ENCODE measurements at places on chromosomes 1 and 21.

DNA sequence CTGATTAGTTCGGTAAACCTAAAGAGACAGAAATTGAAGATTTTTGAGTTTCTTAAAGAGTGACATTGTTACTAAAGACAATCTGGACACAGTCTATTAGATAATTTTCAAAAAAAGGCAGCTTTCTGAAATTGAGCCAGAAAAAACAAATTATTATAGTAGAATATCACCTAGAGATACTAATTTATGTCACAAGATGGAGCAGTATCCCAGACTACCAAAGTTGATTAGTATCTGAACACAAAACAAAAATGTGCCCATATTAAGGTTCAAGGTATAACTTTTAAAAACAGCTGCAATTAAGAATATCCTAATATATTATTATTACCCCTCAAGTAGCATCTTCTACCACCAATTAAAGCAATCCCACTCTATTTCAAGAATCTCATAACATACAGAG lies 40.5 kb upstream of the SYT2 start:
- no peak for DNase-seq

- DNase-seq: no peak
Measured at GRCh38 chr1:178652506-178653490, 72.2 kb upstream of the RALGPS2 start.

- DNase-seq: no peak
Measured at GRCh38 chr1:76881762-76882161, 14.5 kb downstream of the ST6GALNAC5 start.

DNA sequence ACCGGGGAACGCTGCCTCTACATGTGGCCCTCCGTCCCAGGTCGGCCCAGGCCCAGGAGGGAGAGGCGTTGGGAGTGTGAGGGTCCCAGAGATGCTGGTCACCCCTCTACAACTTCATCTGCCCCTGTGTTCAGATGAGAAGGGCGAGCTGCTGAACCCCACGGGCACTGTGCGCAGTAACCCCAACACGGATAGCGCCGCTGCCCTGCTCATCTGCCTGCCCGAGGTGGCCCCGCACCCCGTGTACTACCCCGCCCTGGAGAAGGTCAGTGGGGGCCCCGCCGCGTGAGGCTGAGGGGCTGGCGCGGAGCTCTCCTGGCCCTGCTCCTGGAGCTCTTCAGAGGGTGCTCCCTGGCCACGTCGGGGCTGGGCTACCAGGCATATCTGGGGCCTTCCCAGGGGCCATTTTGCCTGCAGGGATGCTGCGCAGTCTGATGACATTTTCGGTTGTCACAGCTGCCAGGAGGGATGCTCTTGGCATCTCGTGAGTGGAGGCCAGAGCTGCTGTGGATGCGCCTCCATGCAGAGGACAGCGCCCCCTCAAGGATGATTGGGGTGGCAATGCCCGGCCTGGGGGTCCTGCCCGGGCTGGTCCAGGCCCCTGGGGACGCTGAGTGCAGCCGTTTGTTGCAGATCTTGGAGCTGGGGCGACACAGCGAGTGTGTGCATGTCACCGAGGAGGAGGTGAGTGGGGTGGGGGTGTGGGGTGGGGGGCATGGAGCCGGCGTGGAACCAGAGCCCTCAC lies 68.6 kb downstream of the PIK3CD start:
- DNase-seq: no peak

GRCh38 chr1:11273595-11274234 lies 717 bp downstream of the UBIAD1 start:
- no peak for DNase-seq

GRCh38 chr1:58082596-58082995 lies 463.9 kb downstream of the OMA1 start:
- no peak for DNase-seq

- peak; percentile 11 for DNase-seq
Measured at GRCh38 chr1:10402729-10403274, 3.9 kb downstream of the PGD start.

DNA sequence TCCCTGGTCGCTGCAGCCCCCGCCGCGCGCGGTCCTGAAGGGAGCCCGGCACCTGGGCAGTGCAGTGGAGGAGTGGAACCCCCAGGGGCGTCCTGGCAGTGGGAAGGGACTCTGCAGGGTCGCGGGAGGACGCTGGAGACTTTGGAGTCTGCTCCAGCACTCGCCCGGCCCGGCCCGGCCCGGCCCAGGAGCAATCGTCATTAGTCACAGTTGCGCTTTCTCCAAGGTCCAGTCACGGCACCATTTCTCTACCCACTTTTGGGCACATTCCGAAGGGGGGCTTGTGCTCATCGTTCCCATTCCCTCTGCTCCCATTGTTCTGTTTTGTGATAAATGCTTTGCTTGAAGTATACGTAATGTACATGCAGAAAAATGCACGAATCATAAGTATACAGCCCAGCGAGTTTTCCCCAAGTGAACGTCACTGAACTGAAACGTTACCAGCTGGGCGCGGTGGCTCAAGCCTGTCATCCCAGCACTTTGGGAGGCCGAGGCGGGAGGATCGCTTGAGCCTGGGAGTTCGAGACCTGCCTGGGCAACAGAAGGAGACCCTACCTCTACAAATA lies 999 bp downstream of the THAP3 start:
- DNase-seq: peak; percentile 25

DNA sequence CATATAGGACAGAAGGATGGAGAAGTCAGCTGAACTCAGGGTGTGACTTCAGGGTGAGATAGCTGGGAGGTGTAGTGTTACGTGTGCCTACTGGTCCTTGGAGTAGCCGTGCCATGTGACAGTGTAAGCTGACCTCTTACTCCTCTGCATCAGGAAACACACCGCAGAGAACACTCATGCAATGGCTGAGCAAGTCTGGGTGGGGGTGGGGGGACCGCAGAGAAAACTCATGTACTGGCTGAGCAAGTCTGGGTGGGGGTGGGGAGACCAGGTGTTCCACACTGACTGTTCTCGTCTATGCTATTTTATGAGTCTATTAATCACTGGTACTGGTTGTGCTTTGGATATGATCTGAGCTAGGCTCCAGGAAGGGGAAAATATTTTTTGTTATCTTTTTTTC lies 233.1 kb downstream of the PAPPA2 start:
- DNase-seq: no peak

GRCh38 chr1:112628516-112628915 lies 8.9 kb downstream of the CAPZA1 start:
- DNase-seq: no peak

- DNase-seq: no peak
Measured at GRCh38 chr1:18738126-18738525, 107.5 kb downstream of the PAX7 start.

DNA sequence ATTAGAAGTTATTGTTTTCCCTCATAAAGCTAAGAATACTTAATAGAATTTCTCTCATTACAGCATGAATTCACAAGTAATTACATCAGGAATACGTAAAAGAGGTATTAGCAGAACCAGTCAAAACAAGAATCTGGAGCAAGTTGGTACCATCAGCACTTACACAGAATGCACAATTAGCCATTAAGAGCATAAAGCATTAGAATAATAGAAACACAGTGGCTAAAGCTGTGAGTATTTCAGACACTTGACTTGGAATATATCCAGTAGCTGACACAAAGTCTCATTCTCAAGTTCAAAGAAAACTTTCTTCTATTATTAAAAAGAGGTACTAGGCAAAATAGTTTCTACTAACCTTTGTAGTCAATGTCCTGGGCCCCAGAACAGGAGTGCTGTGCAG lies 49.6 kb downstream of the KRTAP19-8 start:
- no peak for DNase-seq

GRCh38 chr1:195733826-195734225 lies 874.4 kb downstream of the KCNT2 start:
- DNase-seq: peak; percentile 4

DNA sequence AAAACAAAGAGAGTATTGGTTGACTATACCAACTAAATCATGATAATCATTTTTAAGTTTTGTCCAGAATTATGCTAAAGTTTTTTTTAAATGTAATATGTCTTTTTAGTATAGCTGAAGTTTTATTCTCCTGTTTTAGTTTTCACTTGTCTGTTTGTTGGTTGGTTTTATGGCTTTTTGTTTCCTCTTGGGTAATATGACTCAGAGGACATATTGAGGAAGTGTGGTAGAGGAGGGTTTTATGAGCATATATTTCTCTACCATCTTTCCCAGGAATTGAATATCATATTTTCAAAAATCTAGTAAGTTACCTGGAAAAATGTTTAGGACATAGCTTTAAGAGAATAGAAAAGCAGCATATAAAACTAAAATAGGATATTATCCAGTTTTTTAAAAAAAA lies 68.6 kb upstream of the MCOLN3 start:
- DNase-seq: no peak

DNA sequence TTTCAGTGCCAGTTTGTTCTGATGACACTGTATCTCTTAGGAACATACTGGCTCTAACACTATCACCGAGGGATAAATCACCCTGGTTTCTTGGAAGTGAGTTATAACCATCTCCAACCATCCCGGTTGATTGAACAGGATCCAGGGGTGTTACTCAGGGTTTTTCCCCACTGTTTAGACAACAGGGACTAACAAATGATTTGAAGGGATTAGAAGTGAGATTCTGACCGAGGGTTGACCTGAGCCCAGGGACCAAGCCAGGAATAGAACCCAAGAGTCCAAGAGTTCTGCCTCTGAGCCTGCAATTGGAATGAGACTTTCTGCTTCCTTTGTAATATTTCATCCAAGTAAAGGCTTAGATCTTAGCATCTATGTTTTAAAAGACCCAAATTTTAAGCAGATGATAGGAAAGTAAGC lies 154.0 kb downstream of the DHRS3 start:
- DNase-seq: no peak

GRCh38 chr1:234628089-234628488 lies 18.1 kb upstream of the IRF2BP2 start:
- peak; percentile 19 for DNase-seq

- peak; percentile 56 for DNase-seq
Measured at GRCh38 chr1:66732407-66733166, 19.7 kb upstream of the DYNLT5 start.

DNA sequence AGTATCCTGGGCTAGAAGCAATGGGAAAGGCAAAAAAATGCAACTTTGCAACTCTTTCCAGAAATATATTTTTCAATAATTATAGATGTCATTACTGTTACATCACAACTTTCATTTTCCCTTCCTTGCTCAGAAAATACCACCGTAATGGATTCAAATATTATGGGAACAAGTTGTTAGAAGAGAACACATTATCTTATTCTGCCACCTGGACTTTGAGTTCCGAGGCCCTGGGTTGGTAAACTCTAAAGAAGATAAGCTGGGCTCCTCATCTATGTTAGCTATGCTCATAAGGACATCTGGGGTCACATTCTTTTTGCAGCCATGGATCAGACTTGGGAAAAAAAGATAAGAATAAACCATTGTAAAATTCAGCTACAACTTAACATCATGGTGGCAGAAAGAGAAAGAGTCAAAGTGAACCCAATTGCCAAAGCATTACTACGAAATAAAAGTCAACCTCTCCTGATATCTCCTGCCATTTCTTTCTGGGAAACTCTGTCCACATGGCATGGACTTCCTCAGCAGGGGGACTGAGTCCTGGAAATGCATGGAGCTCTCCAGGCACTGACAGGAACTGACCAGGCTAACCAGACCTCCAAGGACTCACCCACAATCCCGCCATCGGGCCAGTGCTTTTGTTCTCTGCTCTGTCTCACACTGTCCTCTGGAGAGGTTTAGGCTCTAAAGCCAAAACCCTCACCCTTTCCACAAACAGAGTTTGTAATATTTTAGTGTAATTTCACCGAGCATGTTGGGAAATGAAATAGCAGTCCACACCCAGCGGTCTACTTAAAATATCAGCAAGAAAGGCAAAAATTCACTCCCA lies 499.1 kb upstream of the RUNX1 start:
- no peak for DNase-seq

GRCh38 chr1:48617252-48617651 lies 145.2 kb upstream of the SPATA6 start:
- no peak for DNase-seq

DNA sequence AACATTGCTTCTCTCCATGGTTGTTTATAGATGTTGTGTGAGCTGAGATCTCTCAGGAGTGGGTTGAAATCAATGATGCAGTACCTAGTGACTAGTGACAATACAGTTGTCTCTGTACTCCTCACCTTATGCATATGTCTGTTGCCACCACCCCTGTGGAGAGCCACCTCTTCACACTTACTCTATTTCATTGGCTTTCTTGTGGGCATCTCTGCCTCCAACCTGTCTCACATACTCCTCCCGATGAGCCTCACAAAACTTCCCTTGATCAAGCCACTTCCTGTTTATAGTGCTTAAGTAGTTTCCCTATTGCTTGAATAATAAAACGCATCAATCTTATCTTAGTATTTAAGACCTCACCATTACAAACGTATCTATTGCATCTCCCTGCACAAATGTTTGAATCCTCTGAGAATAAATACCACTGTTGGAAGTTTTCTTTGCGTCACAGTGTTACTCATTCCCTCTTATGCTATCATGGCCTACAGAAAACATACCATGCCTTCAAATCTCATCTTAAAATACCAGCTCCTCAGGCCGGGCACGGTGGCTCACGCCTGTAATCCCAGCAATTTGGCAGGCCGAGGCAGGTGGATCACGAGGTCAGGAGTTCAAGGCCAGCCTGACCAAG lies 54.7 kb upstream of the GREM2 start:
- no peak for DNase-seq

- no peak for DNase-seq
Measured at GRCh38 chr1:116291024-116291423, 82.0 kb upstream of the ATP1A1 start.

- DNase-seq: no peak
Measured at GRCh38 chr1:201450721-201451291, 18.2 kb downstream of the PHLDA3 start.

- DNase-seq: no peak
Measured at GRCh38 chr1:181558416-181558815, 75.1 kb downstream of the CACNA1E start.

- DNase-seq: no peak
Measured at GRCh38 chr1:97500760-97501159, 420.1 kb downstream of the DPYD start.

DNA sequence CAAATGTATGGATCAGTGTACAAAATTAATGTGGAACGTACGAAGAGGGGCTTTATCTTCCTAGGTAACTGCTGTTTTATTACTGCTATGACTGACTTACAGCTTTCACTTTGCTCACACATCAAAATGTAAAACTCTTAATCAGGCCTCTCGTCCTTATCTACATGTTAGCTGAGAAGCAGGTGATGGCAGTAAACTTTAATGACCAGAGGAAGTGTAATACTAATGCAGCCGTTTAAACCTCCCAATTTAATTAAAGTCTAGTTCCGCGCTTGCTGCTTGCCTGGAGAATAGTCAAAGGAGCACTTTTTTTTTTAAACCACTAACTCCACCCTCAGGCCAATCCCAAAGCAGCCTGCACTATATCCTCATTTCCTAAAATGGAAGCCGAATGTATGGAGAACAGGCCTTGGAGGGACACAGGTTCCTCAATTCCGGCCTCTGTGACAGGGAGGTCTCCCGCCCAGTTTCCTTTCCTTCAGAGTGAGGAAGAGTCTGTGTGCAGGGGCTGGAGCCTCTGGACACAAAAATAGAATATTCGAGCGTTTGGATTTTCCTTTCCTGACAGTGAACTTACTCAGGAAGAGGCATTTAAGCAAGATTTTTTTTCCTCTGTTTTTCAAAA lies 36.7 kb upstream of the RASAL2 start:
- DNase-seq: no peak

All from activated CD4-positive, alpha-beta T cell treated with anti-CD3 and anti-CD28 coated beads, Interleukin-2, Interleukin-6, amounts not matched to agents 100 ng/mL and 50 ng/mL, durations not matched to agents 16 hours and 8 hours (primary cell).